Renal cortical epithelial cell (primary cell): ENCODE measurements at places on chromosomes 16 and 17. TPM values are rescaled to one million over a fixed set of nuclear protein-coding genes. Genes with fewer than 3 reads are reported as not detected.
A peak's percentile ranks its signal among the peaks of the same experiment; 100 is the strongest.

DNA sequence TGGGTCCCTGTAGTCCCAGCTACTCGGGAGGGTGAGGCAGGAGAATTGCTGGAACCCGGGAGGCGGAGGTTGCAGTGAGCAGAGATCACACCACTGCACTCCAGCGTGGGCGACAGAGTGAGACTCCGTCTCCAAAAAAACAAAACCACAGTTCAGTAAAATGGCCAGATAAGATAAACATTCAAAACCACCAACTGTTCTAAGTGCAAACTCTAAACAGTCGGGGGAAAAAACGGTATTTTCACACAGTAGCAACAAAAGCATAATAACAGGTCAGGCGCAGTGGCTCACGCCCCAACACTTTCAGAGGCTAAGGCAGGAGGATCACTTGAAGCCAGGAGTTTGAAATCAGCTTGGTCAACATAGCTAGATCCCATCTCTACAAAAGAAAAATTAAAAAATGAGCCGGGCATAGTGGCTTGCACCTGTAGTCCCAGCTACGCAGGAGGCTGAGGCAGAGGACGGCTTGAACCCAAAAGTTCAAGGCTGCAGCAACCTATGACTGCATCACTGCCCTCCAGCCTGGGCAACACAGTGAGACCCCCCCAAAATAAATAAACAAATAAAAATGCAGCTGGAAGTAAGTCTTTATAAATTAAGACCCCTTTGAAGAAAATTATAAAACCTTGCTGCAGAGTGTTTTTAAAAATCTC lies 10.8 kb upstream of the HASPIN start:
- DNase-seq: no peak

DNA sequence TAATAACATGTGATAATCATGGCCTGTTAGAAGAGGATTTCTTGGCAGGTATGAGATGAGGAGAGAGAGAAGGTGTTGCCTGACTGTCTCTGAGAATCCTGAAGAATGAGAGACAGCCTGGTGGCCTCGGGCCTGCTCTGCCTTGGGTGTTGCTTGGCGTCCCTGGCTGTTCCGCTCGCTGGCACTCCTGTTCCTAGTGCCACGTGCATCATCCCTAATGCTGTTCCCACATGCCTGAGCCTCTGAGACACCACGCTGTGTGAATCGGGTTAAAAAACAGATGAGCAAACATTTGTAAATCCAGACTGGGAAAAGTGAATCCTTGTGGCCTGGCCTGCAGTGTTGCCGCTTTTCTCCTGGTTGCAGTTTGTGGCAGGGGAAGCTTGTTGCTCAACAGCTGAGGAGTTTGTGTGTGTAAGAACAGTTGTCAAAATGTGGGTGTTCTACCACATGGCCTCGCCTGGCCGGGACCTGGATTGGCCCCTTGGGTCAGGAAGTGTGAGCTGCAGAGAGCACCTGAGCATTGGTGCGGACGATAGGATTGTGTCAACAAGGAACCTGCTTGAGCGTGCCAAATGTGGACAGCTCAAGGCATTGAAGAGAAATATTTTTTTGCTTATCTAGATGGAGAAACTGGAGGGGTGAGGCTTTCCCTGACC lies 22.0 kb downstream of the UBN1 start:
- no peak for DNase-seq

DNA sequence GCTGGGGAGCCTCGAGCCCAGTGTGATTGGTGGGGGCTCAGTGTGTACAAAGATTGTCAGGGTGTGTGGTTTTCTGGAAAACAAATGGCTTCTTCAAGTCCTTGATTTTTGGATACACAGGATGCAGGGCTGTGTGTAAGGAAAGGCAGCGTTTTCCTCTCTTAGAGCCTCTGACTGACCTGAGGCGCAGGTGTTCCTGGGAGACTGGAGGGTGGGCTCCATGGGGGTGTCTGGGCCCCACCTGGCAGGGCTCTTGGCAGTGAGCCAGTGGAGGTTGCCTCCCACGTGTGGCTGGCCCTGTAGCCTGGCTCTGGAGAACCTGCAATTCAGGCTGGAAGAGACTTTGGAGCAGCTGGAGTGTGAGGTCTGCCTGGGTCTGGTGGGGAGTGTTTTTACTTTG lies 5.0 kb downstream of the FOXK2 start:
- DNase-seq: no peak

Gene CES1
- 0.15 TPM in 1 of 2 replicates, not detected in the other for total RNA-seq

DNA sequence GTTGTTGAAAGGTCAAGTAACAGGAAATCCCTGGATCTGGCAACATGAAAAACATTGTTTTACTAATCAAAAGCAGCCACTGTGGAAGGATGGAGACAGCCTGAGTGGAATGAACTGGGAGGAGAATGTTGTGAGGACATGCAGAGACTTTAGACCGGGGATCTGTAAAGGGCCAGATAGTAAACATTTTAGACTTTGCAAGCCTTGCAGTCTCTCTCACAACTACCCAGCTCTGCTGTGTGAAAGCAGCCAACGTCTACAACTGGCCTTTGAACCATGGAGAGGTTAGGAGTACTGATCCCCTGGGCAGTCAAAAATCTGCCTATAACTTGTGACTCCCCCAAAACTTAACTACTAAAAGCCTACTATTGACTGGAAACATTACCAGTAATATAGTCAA lies 41.5 kb upstream of the TOM1L1 start:
- DNase-seq: no peak

DNA sequence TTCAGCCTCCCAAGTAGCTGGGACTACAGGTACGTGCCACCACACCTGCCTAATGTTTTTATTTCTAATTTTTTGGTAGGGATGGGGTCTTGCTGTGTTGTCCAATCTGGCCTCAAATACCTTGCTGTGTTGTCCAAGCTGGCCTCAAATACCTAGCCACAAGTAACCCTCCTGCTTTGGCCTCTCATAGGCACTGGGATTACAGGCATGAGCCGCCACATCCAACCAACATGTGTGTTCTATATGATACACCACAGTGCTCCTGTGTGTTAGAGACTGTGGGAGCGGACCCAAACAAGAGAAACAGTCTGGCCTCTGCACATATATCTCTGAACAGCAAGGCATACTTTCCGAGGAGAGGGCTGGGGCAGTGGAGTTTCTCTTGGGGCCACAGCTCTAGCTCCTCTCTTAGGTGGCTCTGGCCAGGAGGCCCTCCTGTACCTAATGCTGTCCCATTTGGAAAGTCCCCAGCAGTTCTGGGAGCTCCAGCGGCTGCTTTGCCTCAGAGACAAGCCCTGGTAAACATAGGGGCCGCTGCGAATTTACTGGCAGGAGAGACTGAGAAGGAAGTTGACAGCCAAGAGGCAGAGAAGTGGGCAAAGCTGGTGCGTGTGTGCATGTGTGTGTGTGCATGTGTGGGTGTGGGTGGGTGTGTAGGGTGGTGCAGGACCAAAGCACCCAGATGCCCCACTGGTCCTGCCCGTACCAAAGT lies 95.0 kb downstream of the RAB11FIP4 start:
- DNase-seq: no peak

- DNase-seq: peak; percentile 95
Observed at GRCh38 chr16:11611871-11612664, 25.3 kb upstream of the LITAF start.

GRCh38 chr17:50924800-50925199 lies 58.6 kb upstream of the TOB1 start:
- no peak for DNase-seq

DNA sequence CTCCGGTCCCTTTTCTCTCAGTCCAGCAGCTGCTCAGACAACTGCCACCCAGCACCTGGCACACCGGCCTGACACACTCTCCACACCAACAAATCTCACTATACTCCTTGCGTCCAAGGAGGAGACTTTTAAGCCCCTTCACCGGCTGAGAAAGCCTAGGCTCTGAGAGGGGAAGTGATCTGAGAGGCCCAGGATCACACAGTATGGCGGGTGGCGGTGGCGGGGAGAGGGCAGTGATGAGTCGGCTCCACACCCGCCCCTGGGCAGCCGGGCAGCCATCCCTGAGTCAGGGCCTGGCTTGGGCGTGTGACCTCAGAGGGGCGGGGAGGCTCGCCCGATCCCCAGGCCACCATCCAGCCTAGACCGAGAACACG lies 569 bp downstream of the FLII start:
- peak; percentile 45 for DNase-seq

GRCh38 chr16:2598723-2599122 lies 60.9 kb downstream of the PDPK1 start:
- no peak for DNase-seq

- no peak for DNase-seq
Observed at GRCh38 chr17:66863820-66864219, 28.9 kb downstream of the CACNG5 start.

Gene CTRB1
- not detected in 2 replicates for total RNA-seq

DNA sequence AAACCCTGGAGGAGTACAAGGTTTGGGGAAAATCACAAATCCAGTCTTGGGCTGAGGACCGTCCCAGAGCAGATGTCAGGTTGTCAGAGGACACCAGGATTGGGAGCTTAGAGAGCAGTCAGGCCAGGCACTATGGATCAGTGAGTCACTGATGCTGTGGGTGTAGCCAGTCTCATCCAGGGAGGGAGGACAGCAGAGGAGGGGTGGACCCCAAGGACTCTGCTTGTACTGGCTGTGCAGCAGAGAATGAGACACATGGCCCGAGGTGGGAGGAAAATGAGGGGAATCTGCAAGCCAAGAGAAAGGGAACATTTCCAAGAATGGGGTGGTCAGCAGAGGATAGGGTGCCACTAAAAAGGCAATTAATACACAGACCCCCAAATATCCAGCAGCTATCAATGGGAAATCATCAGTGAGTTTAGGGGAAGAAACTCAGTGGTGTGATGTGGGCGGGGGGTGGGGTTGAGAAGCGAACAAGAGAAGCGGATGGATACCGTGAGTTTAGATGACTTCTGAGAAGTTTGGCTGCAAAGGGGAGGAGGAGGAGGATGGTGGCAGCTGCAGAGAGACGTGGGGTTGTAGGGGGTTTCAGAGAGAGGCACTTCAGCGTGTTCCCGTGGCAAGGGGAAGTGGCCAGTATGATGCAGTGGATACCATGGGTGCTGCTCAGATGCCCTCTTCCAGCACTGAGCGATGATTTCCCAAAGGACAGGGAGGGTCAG lies 43.9 kb downstream of the ARHGAP27 start:
- no peak for DNase-seq

- peak; percentile 78 for DNase-seq
Observed at GRCh38 chr17:59832883-59833379, 59.8 kb downstream of the TUBD1 start.

Gene PNMT
- 0.25 TPM in 1 of 2 replicates, not detected in the other for total RNA-seq

Gene CYB5B
- 91.3 and 107 TPM in 2 replicates for total RNA-seq

DNA sequence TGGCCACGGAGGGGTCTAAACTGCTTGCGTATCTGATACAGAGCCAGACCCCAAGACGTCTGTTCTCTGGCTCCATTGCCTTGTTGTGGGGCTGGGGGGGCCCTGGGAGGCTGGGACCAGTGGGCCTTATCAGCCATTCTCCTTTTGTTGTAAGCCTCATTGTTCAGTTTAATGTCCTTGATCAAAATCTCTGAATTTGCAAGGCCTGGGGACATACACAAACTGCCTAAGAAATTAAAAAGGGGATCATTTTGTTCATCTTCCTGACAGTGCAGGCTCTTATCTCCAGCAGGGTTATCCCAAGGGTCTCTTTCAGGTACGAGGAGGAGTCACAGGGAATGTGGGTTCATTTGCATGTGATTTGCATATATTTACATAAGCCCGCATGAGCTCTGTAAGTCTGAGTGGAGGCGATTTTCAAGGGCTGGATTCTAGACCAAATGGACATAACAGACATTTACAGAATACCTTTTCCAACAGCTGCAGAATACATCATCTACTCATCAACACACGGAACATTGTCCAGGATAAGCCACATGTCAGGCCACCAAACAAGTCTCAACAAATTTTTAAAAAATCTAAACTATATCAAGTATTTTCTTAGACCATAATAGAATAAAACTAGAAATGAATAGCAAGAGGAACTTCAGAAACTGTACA lies 269.8 kb downstream of the RBFOX1 start:
- DNase-seq: no peak

GRCh38 chr16:30997725-30998711 lies 12.4 kb downstream of the STX1B start:
- DNase-seq: peak; percentile 81

DNA sequence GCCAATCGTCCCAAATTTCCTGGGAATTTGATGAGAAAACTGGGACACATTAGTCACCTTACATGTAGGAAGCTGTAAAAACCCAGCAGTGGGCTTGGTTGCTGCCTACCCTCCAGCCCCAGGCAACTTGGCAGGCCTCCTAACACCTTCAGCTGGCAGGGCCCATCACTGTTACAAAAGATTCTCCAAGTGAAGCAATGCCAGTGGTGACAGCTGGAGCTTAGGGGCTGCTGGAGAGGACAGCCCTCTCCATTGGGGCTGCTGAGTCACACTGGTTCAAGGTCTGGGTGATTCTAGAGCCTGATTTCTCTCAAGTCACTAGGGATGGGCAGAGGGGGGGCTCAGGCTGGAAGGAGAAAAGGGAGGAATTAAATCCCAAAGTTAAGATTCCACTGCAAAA lies 180.6 kb downstream of the COPRS start:
- DNase-seq: no peak

DNA sequence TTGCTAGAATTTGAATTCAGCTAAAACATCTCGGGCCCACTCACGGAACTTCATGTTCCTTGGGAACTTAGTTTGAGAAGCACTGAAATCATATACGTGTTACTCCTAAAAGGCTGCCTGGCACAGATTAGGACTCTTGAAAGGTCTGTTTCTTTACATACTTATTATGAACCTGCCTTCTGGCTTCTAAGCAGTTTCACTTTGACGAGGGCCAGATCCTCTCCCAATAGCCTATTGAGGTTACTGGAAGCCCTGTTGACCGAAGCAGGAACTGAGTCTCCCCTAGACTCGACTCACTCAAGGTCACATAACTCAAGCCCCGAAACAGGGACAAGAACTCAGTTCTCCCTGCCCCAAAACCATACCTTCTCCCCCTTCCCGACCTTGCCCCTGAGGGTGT lies 121.9 kb upstream of the PLCG2 start:
- DNase-seq: no peak

Gene SLC16A3
- total RNA-seq: 290 and 393 TPM in 2 replicates

DNA sequence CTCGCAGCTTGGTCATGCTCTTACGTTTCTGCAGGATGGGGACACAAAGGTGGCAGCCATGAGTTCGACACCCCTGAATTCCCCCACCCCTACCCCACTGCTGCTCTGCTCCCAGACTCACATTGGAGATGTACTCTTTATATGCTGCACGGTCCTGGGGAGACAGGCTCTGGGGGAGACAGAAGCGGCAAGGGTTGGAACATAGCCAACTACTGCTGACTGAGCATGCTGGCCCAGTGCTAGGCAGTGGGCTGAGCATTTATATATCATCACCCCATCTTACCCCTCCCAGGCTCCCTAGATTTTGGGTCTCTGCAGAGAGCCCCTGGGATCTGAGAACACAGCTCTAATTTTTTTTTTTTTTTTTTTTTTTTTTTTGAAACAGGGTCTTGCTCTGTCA lies 8.1 kb upstream of the ATXN7L3 start:
- no peak for DNase-seq

DNA sequence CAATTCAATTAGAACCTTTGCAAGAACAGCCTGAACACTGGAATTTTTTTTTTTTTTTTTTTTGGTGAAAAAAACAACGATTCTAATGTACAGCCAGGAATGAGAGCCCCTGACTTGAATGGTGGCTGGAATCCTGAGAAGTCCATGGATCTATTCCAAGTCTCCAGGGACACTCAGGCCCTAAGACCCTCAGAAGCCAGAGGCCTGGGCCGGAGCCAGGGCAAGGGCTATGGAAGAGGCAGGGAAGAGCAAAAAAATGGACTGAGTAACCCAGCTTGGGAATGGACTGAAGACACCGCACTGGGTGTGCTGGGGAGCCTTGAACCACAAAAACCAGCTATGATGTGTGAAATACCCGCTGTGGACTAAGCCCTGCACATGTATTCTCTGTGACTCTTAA lies 60.3 kb upstream of the LHX1 start:
- no peak for DNase-seq

Gene ACSM2B
- total RNA-seq: 14.2 TPM in 1 of 2 replicates, not detected in the other
